ENCODE measurements at places on chromosomes 1 and 21. TPM values are rescaled to one million over a fixed set of nuclear protein-coding genes. Genes with fewer than 3 reads are reported as not detected.

- DNase-seq, result no peak
Observed at GRCh38 chr1:97271916-97272788, 550.6 kb downstream of the PTBP2 start.

OXCT2 gene
- total RNA-seq, result 5.6 TPM

DNA sequence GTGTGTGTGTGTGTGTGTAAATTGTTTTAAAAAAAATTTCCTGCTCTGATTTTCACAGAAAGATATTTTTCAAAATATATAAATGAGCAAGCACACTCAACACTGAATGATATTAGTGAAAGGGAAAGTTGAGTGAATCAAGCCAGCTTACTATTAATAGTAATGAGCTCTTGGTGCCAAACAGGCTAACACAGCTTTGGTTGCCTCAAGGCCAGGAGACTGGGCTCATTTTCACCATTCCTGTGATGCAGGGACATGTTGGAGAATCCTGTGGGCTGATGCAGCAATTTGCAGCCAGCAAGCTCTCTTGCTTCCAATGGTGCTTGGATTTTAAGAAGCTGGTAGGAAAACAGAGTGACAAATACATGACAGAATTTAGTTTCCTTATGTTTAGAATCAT lies 30.2 kb downstream of the PLA2G4A start:
- no peak for DNase-seq

CROCC gene
- total RNA-seq, result 28.6 TPM

ADAM30 gene
- not detected for total RNA-seq

DNA sequence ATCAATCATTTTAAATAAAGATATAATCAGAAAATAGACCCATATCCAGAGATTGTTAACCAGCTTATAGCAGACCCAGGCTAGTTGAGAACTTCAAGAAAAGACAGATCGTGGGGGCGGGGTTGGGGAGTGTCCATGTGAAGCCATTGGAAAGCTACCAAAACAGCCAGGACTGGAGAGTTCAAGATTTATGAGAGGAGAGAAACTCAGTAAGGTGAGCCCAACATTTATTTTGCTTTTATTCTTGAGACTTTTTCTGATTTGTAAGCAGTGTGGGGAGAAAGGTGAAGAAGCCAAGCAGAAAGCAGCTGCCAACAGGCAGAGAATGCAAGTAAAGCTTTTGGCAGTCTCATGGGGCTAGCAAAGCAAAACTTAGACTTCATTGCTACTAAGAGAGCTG lies 179.9 kb downstream of the VPS13D start:
- DNase-seq, result no peak

FOXE3 gene
- total RNA-seq, result not detected
